ENCODE measurements at places on chromosomes 6 and 20.
A peak's percentile ranks its signal among the peaks of the same experiment; 100 is the strongest.

DNA sequence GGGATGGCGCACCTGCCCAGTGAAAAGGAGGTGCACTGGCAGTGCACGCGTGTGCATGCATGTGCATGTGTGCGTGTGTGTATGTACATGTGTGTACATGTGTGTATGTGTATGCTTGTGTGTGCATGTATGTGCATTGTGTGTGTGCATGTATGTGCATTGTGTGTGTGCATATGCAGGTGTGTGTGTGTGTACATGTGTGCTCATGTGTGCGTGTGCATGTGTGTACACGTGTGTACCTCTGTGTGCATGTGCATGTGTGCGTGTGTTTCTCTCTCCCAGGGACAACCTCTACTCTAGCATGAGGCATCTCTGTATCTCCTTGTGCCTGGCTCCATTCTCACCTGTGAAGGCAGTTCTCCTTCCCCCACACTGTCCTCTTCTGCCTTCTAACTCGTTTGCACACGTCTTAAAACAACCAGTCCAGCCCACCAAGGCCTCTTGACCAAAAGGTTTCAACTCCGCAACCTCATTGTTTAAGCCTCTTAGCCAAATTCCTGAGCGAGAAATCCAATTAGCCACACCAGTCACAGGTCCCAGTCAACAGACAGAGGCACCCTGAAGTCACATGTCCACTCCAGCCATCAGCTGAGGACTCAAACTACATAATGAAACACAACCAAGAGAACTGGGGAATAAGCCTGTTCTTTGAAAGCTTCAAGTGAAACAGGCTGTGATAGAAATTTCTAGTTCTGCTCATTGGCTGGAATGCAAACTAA is 103.5 kb upstream of the PTPRT start:
- no peak for DNase-seq

GRCh38 chr20:24469894-24470745 is 691 bp downstream of the SYNDIG1 start:
- no peak for DNase-seq

DNA sequence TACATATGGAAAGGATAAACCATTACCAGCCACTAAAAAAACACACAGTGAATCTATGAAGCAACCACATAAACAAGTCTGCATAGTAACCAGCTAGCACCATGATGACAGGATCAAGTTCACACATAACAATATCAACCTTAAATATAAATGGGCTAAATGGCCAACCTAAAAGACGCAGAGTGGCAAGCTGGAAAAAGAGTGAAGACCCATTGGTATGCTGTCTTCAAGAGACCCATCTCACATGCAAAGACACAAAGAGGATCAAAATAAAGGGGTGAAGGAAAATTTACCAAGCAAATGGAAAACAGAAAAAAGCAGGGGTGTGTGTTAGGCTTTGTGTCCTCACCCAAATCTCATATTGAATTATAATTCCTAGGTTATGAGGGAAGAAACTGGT is 909.2 kb downstream of the EPHA7 start:
- no peak for DNase-seq

- no peak for DNase-seq
Measured at GRCh38 chr6:97175806-97176205, 107.2 kb downstream of the MMS22L start.

DNA sequence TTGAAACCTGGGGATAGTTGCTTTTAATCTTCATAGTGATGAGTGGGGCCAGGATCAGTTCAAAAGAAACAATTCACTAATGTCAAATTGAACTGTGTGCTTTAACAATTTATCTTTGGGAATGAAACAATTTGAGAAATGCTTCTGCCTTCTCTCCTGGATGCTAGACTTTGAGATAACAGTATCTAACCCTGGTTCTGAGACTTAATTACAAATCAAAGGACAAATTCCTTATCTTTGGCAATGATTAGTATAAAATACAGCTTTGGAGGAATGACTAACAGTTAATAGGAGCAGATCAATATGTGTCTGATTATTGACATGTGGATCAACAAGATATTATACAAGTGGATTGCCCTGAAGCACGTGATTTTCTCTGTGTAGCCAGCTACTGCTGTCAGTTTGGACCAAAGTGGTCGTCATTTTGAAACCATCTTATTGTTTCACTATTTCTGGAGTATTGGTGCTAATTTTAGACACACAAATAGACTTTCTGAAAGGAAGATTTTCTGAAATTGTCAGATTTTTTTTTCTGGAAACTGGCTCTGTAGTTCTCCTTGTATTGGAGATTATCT is 6.2 kb upstream of the FLRT3 start:
- DNase-seq, result no peak

DNA sequence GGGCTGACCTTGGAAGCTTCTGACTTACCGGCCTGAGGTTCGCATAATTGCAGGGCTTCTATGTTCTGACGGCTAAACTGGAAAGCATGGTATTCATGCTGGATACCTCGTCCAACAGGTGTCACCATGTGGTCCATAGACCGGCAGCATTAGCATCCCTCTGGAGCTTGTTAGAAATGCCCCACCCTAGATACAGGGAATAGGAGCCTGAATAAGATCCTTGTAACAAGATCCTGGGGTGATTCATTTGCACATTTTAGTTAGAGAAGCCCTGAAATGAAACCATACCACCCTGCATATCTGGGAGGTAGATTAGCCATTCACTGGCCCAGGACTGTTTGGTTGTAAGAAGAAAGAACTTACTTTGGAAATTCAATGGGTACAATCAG is 77.7 kb downstream of the TMEM170B start:
- DNase-seq, result no peak

DNA sequence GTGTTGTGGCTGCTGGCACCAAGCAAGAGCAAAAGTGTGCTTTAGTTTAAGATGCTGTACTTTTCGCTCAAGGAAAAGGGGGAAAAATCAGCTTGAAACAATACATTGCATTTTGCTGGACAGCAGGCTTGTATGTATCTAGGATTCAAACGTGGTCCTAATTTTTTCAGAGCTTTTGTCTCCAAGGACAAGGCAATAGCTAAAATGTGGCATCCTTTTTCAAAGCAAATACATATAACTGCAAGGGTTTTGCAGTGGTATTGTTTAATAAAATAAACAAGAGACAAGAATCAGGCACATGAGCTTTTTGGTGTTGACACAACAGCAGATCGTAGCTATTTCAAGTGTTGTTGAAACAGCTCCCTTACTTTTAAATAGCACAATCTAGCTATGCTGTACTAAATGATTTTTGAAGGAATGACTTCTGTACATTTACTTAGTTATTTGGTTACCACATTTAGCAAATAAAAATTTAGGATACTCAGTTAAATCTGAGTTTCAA is 137.0 kb upstream of the HEY2 start:
- no peak for DNase-seq

- no peak for DNase-seq
Measured at GRCh38 chr20:32035426-32035779, 16.6 kb upstream of the HCK start.

DNA sequence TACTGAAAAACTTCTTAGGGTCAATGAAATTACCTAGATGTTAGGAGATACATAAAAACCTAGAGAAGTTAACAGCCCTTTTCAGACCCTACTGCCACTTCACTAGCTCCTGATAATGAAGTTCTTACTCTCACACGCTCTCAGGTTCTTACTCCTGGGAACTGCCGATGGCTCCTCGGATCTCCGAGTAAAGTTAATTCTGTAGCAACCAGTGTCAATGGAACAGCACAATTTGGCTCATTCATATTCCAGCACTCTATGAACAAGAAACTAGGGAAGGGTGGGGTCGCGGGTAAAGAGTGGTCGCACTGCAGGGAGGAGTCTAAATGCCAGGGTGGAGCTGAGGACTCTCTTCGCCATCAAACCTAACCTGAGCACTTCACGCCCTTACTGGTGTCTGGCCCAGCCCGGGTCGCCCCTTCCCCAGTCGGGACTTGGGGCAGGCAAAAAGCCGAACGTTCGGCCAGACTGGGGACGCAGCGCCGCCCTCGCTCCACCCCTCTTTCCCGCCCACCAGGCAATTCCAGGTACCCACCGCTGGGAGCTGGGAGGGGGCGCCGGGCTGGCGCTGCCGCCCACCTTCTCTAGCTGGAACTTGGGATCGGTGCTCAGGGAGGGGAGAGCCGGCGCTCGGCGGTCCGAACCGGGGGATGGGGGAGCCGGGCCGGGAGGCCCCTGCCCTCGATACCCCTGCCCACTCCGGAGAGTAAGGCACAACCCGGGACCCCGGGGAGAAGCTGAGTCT is 744 bp downstream of the RAB23 start:
- peak; percentile 8 for DNase-seq

DNA sequence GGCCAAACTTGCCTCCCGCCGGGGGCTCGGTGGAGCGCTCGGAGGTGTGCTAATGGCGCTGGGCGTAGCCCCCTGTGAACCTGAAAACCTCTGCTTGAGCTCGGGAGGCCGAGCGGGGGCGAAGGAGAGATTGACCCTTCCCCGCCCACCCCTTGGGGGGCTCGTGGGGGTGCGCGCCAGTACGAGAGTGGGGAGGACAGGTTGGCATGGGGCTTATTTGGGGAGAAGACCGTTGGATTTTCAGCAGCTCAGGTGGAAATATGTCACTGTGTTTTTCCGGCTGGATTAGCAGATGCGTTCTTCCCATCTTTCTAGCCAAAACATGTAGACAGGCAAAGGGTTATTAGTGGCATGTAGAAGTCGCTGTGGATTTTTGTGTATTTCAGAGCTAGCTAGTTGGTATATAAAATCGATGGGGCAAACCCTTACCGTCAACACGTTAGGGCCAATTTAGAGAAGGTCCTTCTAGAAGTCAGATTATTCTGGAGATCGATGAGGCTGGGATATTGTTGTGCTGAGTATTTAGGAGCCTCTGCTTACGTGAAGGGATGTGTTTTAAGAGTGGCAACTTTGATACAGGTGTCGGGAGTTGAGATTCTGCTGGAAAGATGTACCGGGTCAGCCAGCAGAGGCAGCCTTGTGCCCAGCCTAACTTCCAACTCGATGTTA is 525 bp downstream of the NCOA7 start:
- no peak for DNase-seq

DNA sequence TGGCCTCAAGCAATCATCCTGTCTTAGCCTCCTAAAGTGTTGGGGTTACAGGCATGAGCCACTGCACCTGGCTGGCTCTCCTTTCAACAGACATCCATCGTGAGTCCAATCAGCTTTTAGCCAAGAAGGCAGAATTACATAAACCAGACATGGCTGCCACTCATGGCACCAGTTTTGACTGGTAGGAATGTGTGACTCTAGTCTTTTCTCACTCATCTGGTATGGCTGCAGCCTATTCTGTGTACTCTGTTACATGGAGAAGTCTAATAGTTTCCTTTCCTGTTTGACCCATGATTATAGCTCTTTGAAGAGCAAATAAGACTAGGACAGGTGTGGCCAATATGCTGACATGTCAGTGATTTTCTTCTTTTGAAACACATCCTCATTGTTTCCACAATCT is 27.0 kb upstream of the RNF144B start:
- no peak for DNase-seq

DNA sequence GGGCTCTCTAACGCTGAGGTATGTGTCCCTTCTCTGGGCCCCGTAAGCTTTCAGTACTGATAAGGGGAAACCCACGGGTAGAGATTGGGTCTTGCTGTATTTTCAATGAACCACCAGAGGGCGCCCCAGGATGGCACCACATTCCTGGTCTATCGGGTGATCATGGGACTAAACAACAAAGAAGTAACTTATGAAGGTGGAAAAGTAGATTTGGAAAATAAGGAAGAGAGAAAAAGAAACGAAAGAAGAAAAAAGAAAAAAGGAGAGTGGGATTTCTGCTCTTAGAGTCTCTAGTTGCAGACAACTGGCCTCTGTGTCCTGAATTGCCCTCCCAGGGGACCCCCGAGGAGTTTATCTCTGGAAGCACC is 93.8 kb downstream of the GMPR start:
- DNase-seq, result peak; percentile 59
